ENCODE measurements at places on chromosomes 12 and 14.

DNA sequence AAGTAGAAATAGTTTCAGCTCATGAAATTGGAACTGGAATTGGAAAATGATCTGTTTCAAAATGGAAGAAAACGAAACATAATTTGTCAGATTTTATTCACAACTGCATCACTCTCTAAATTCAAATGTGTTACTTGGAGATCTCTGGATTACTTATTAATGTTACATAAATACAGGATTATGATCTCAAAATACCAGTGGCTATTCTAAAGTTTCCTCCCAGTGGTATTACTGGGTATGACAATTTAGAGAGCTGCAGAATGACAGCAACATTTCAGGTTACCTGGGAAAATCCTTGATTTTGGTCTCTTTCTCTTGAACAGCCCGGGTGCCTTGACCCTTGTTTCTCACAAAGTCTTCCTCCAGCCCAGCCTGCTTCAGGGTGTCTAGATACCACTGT lies 14.2 kb downstream of the FAM161B start:
- DNase-seq = no peak

- no peak for DNase-seq
Measured at GRCh38 chr14:33848706-33849454, 102.0 kb downstream of the EGLN3 start.

DNA sequence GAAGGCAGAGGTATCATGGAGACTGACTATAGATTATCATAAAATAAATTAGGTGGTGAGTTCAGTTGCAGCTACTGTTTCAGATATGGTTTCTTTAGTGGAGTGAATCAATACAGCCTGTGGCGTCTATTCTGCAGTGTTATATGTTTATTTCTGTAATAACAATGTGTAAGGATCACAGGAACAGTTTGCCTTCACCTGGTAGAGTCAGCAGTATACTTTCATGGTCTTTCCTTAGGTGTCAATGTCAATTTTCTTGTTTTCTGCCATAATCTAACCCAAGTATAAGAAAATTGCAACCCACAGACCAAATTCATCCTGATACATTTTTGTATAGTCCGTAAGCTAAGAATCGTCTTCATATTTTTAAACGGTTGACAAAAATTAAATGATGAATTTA lies 140.4 kb upstream of the ATF7IP start:
- DNase-seq = no peak

- DNase-seq = no peak
Measured at GRCh38 chr12:46660719-46661109, 165.1 kb downstream of the SLC38A4 start.

DNA sequence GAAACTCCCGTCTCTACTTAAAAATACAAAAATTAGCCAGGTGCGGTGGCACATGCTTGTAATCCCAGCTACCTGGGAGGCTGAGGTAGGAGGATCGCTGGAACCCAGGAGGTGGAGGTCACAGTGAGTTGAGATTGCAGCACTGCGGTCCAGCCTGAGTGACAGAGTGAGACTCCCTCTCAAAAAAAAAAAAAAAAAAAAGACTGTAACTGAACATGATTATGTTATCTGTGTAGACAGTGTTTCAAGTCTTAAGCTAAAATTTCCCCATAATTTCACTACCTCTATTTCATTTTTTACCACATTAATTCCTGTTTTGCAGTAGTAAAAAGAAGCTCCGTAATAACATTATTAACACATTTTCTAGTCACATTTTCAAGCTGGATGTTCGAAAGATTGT lies 5.4 kb downstream of the PLBD1 start:
- no peak for DNase-seq

DNA sequence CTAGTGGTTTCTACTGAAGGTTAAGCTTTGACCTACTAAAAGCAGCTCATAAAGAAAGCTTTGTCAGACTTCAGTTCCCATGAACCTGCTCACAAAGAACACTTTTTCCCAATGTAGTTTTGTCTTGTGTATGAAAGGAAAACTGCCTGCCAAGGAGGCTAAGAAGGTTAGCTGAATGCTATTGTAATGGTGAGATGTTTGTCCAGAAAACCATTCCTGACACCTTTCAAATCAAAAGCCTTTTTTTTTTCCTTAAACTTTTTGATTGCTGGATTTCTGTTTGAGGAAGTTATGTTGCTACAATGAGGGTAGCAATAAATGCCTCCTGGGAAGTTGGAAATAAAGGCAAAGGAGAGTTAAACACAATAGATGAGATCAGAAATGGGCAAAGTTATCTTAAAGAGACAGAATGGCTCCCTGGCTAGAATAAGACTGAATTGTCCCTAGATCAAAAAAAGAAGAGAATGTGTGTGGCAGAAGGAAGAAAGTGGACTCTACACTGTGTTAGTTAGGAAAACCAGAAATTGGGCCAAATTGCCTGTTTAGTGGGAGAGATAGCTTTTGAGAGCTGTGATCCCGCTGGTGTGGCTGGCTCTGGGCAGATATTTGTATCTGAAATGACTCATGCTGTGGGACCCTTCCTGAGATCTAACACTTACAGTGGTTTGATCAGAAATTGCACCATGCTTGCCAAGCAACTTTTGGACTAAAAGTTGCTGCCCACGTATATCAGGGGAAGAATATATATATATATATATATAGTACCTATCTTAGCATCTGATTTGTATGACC lies 27.5 kb downstream of the TECPR2 start:
- DNase-seq = no peak

- no peak for DNase-seq
Measured at GRCh38 chr12:75935539-75936242, 95.9 kb downstream of the PHLDA1 start.

DNA sequence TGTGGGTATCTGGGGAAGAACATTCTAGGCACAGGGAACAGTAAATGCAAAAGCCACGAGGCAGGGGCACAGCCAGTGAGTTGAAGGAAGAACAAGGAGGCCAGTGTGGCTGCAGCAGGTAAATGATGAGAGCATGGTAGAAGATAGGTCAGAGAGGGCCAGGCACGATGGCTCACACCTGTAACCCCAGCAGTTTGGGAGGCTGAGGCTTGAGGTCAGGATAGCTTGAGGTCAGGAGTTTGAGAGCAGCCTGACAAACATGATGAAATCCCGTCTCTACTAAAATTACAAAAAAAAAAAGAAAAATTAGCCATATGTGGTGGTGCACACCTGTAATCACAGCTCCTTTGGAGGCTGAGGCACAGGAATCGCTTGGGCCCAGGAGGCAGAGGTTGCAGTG lies 86.7 kb upstream of the ESRRB start:
- DNase-seq = no peak

- peak; percentile 10 for DNase-seq
Measured at GRCh38 chr12:1846421-1847405, 26.3 kb downstream of the LRTM2 start.

DNA sequence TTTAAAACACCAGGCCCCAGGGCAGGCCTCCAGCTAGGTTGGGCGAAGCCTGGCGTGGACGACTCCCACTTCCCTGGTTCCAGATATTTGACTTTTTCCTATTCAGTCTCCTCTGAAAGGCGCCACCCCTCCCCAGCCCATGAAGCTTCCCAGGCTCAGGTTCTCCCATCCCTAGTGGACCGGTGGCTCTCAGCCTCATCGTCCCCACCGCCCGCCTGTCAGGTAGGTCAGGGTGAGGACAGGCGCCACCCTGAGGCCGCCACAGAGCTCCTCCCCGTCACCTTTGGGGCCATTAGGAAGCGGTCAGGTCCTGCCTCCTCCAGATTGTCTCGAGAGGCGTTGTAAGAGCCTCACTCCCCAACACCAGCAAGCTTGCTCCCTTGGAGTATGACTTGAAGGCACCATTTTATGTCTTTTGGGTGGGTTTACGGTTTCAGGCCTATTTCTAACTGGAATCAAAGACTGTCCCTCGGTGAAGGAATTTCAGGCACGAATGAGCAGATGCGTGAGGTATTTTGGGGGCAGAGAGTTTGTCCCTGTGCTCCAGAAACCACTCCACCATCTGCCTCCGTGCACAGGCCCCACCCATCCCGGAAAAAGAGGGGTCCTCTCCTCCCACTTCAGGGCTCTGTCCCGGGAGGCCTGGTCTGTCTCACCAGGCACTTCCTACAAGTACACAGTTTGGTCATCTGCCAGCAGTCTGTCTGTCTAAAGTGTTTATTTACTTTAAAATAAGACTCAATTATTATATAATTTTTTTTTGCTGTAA lies 55.6 kb downstream of the TSPAN9 start:
- DNase-seq = no peak

DNA sequence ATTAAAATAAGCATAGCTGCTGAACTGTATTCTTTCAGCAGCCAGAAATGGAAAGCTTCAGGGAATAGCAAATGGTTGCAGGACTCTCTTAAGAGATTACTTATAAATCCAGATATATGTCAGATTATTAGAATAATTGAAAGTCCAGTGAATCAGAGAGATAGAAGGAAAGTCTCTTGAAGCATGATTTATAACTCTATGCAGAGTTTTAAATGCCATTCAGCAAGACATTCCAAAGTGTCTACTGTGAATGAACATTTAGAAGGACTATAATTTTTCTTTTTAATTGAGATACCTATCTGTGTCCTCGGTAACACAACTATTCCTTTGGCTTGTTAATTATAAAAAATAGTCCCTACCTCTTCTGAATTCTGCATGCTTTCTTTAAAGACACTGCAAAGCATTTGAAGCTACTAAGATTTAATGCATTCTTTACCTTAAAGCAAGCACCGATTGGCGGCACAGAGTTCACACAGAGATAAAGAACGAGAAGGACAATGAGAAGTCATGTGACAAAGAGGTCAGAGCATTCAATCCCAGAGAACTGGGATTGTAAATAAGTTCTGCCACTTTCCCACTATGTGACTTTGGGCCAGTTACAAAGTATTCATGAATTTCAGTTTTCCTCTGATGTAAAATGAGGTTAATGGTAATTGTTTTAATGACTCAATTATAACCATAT lies 371.0 kb upstream of the ATP2B1 start:
- no peak for DNase-seq

DNA sequence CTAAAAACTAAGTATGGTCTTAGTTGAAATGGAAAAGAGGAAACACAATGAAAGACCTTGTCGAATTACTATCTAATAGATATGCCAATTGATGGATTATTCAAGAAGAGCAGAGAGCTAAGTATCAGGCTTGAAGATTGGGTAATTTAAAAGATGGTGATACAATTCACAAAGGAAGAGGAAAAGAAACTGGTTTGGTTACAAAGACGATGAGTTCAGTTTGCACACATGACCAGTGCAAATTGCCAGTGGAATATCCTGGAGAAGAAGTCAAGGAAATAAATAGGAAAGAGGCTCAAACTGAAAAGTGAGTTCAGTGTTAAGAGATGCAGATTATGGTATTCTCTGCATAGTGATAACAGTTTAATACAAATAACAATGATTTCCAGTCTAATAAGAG lies 2.5 kb upstream of the RAP1B start:
- DNase-seq = no peak

All from femur (tissue), 1 donor.